Activated CD4-positive, CD25-positive, alpha-beta regulatory T cell treated with anti-CD3 and anti-CD28 coated beads, Interleukin-2, amount 50 U/mL, for 24 hours (primary cell): ENCODE measurements at places on chromosomes 4 and X.

GRCh38 chrX:132631579-132632232 is 142.9 kb upstream of the MBNL3 start:
- ATAC-seq = no peak

- ATAC-seq = no peak
Observed at GRCh38 chr4:155565330-155565729, 101.3 kb upstream of the GUCY1A1 start.

DNA sequence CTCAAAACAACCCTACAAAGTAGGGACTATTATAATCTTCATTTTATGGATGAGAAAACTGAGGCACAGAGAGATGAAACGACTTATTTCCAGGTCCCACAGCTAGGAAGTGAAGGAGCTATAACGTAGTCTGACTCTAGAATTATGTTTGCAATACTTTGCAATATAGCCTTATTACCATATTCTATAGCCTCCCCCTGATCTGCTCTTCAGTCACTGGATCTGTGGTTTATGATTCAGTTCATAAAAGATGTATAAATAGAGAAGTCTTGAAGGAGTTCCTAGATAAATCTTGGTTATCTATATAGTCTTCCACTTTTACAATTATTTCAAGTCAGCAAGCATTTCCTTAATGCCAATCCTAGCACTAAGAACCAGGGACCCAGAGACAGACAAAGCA is 57.5 kb downstream of the OPHN1 start:
- no peak for ATAC-seq

- ATAC-seq = no peak
Observed at GRCh38 chr4:7979652-7979968, 39.9 kb upstream of the AFAP1 start.

GRCh38 chrX:121579016-121579760 is 531.8 kb downstream of the GLUD2 start:
- ATAC-seq = no peak

- no peak for ATAC-seq
Observed at GRCh38 chr4:128153800-128154199, 92.7 kb downstream of the LARP1B start.

DNA sequence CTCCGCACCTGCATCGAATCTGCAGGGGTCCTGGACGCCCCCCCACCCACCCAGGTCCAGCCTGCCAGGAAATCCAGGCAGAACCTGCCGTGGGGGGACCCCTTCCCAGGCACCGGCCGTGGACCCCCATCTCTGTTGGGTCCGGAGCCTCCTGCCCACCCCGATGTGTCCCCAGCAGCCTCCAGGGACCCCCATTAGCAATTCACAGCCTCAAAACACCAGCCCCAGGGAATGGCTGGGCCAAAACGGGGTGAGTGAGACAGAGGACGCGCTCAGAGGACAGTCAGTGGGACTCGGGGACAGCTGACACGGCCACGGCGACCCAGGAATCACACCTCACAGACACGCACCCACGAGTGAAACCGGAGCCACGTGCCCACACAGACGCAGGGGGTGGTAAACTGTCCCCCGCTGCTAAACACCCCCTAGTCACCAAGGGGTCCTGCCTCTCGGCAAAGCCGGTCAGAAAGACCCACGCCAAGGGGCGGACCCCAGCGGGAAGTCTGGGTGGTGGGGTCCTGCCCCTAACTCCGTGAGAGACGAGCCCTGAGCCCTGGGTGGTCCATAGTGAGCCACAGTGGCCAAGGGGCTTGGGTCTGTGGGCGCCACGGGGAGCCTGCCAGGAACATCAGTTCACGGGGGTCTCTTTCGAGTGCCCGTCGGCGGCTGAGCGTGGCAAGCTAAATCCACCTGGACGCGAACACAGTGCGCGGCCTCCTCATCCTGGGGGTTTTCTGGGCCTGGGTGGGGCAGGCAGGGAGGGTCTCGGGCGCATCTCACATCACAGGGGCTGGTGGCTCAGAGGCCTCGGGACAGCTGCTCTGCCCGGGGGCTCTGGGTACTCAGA is 126.5 kb upstream of the NKX1-1 start:
- no peak for ATAC-seq

DNA sequence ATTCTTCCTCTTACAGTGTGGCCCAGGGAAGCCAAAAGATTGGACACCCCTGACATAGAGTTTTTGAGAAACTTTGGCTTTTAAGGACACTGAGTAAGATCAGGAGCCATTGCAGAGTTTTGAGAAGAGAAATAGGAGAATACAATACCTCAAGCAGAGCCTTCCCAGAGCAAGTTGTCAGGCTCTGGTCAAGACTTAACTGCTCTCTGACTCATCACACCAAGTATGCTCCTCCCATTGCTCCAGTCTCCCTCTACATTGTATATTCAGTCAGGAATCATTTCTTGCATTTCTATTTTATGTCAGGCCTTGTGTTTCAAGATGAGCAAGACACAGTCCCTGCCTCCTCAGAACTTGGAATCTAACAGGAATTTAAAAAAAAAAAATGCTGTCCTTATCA is 176.4 kb upstream of the FMR1 start:
- no peak for ATAC-seq

DNA sequence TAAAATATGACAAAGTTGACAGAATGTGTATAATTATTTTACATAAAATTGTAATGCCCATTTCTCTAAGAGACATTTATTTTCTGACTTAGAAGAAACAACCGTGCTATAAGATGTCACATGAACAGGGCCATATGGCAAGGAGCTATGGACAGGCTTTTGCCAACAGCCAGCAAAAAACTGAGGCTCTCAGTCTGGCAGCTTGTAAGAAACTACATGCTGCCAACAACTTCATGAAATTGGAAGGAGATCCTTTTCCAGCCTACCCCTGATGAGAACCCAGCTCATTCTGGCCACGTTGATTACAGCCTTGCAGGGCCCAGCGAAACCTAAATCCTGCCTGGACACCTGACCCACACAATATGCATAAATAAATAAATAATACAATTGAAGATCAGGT is 250.3 kb upstream of the ARSJ start:
- no peak for ATAC-seq

DNA sequence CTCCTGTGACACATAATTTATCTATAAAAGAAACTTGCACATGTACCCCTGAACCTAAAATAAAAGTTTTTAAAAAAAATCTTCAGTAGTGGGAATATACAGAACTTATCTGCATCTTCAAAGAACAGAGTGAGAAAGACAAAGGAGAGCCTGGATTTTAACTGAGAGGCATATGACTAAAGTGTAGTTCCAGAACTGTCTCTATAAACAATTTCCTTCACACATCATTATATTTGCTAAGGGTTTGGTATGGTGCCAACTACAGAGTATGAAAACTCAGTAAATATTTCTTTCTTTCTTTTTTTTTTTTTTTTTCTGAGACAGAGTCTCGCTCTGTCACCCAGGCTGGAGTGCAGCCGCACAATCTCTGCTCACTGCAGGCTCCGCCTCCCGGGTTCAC is 49.9 kb upstream of the NFKB1 start:
- no peak for ATAC-seq

DNA sequence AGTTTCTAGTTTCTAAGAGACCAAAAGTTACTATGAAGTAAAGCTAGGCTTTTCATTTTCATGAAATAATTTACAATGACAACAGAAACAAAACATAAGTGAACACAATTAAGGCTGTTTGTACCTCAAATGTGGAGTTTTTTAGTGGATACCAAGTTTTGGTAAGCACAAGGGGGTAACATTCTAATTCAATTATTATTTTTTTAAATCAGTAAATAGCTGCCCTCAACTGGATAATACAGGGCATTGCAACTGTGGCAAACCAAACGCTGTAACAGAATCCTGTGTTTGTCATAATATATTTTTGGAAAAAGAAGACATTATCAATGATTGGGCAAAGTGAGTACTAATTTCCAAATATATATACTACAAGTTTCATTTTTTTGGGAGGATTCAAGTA is 150.3 kb downstream of the FBXW7 start:
- ATAC-seq = no peak

- peak; percentile 94 for ATAC-seq
Observed at GRCh38 chr4:38529189-38530115, 134.5 kb upstream of the KLF3 start.

- ATAC-seq = peak; percentile 81
Observed at GRCh38 chrX:71128915-71129765, 10.7 kb downstream of the MED12 start.

DNA sequence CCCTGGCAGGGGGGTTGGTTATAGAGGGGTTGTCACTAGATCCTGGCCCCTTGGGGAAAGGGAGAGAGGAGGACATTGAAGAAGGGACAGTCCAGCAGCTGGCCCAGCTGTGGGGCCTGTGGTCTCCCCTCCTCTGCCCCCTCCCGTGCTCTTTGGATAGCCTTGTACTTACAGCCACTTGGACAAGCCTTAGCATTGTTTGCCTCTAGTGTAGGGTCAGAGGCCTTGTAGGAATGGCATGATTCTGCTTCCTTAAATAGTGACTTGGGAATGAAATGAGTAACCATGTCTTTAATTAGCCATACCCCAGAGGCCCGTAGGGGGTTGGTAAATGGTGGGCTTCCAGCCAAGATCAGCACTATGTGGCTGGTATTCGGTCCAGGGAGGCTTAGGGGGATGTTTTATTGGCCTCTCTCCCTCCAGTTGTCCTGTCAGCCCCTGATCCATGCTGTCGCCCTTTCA is 230.6 kb downstream of the PTTG2 start:
- no peak for ATAC-seq

- ATAC-seq = no peak
Observed at GRCh38 chrX:16212436-16212835, 45.2 kb downstream of the MAGEB17 start.

DNA sequence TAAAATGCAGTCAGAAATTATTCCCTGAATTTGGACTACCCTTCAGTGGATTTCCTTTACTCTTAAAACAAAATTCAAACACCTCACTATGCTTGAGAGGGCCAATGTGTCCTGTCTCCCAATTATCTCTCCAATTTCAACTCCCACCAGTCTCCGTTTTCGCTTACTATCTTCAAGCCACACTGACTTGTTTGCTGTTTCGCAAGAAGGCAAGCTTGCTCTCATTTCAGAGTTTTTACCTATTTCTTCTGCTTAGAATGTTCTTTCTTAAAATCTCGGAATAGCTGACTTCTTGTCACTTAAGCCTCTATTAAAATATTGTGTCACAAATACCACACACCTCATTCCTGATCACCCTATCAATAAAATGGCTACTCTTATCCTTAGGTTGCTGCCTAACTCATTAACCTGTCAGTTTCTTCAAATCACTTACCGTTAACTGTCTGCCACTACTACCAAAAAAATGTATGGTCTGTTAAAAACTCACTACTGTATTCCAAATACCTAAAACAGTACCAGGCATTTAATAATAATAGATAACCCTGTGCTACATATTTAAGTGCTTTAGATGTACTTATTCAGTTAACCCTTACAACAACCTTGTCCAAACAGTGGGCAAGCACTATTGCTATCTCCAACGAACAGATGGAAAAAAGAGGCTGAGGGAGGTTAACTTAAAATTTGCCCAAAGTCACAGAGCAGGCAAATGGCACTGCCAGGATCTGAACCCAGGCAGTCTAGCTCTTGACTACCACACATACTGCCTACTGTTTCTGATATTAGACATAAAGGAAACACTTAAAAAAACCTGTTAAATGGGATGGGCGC is 2.9 kb downstream of the UBA6 start:
- ATAC-seq = no peak

- ATAC-seq = no peak
Observed at GRCh38 chrX:40473460-40474204, 107.1 kb upstream of the ATP6AP2 start.

DNA sequence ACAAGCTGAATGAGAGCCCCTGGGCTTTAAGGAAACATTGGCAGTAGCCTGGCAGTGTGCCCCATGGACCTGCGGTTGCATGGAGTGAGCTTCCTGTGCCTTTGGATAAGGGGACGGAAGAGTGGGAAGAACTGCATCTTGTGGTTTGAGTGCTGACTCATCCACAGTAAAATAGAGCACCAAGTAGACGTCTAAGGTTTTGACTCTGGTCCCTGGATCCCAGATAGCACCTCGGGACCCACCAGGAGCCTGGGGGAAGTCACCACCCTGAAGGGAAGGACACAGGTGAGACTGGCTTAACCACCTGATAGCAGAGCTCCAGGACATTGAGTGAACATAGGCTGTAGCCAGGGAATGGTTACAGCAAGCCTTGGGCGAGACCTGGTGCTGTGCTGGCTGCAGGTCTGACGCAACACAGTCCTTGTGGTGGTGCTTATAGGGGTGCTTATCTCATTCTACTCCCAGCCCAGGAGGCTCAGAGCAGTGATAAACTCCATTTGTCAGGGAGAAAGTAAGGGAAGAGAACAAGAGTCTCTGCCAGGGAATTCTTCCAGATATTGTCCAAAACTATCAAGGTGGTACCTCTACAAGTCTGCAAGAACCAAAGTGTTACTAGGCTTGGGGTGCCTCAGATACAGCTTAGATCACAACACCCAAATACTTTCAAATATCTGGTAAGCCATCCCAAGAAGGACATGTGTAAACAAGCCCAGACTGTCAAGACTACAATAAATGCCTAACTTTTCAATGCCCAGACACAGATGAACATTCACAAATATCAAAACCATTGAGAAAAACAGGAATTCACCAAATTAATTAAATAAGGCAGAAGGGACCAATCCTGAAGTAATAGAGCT is 123.6 kb upstream of the TET2 start:
- ATAC-seq = no peak

GRCh38 chrX:78387364-78387763 is 60.0 kb upstream of the CYSLTR1 start:
- no peak for ATAC-seq

DNA sequence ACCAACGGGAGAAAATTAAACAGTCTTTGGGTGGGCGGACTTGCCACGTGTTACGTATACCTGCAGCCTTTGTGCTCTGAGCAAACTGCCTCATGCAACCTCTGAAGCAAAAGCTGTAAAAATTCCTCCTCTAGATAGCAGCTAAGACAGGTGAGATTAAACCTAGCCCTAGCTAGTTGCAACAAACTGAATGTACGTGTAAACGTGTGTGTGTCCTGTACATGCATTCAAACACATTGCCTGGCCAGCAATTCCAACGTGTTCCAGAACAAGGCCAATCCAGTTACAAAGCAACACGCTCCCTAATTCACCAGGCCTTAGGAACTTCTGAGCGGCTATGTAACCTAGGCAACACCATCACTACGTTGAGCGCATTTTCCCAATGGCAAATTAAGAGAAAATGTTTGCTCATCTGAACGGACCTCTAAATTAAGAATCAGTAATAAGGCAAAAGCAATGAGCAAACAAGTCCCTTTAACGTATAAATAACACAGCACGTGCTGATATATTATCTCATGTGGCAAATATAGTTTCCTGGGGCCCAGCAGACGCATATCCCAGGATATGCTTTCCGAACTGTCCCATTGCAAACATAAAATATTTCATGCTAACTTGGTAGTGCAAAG is 792 bp downstream of the PPID start:
- ATAC-seq = no peak

DNA sequence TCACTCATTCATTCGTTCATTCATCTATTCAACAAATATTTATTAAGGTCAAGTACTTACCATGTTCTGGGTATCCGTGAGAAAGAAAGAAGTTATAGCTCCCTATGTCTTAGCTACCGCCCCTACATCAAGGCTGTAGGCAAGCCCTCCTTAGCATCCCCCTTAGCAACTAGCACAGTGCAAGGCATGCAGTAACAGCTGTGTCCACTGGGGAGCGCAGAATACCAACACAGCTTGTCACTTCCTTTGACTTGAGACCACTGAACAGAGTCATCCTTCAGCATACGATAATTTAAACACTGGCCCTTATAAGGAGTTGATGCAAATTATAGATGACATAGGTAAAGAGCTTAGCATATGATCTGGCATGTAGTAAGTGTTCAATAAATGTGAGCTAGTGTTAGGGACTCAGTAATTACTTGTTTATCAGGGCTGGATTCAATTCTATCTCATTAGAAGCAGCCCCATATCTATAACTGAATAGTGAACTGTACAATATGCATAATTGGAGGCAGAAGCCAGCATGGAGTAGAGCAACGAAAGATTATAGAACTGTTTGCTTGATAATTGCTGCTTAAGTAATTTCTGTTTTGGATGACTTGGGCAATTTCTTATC is 8.7 kb downstream of the KIAA1210 start:
- peak; percentile 73 for ATAC-seq
